ENCODE measurements at places on chromosomes 1 and 21. TPM values are rescaled to one million over a fixed set of nuclear protein-coding genes. Genes with fewer than 3 reads are reported as not detected.
A peak's percentile ranks its signal among the peaks of the same experiment; 100 is the strongest.

- DNase-seq = no peak
Observed at GRCh38 chr1:43255438-43256210, 14.2 kb upstream of the TMEM125 start.

- DNase-seq = no peak
Observed at GRCh38 chr1:185562461-185563359, 171.5 kb upstream of the HMCN1 start.

- no peak for DNase-seq
Observed at GRCh38 chr1:4327142-4327541, 327.3 kb upstream of the AJAP1 start.

The FCER1G gene
- 0.83 TPM for total RNA-seq

The PAQR6 gene
- 2.0 TPM for total RNA-seq

GRCh38 chr1:225842074-225842473, 32.1 kb downstream of the EPHX1 start:
- no peak for DNase-seq

DNA sequence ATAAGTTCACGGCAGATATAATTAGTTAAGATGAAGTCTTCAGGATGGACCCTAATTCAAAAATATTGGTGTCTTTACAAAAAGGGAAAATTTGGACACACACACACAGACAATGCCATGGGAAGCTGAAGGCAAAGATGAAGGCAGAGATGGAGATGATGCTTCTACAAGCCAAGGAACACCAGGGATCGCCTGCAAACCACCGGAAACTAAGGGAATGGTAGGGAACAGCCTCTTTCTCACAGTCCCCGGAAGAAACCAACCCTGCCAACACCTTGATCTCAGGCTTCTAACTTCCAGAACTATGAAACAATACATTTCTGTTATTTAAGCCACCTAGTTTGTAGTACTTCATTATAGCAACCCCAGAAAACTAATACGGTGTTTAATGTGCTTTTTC, 15.1 kb upstream of the SERTAD4 start:
- no peak for DNase-seq

The GPATCH2 gene
- total RNA-seq = 8.2 TPM

DNA sequence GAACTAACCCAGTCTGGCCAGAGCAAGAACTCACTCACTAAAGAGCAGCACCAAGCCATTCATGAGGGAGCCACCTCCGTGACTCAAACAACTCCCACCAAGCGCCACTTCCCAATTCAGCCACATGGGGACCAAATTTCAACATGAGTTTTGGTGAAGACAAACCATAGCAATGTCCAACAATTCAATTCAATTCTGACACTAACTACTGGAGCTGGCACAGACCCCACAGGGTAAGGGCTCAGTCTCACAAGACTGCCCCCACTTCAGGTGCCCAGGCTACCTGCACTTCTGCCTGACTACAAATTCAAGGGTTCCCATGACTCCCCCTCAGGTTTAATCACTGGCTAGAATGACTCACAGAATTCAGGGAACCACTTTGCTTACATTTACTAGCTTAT, 48.8 kb upstream of the RAP1A start:
- DNase-seq = peak; percentile 23

The FAM167B gene
- not detected for total RNA-seq

- DNase-seq = no peak
Observed at GRCh38 chr1:1925437-1926345, 6.6 kb upstream of the TMEM52 start.

DNA sequence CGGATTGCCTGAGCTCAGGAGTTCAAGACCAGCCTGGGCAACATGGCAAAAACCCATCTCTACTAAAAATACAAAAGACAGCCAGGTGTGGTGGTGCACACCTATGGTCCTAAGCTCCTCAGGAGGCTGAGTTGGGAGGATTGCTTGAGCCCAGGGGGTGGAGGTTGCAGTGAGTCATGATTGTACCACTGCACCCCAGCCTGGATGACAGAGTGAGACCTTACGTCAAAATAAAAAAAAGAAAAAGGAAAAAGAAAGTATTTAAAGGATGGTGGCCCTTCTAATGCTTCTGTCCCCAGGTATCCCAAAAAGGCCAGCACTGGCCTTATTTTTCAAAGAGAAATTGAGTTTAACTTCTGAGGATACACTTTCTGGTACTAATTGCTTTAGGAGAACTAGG, 1.7 kb downstream of the IKBKE start:
- peak; percentile 28 for DNase-seq

GRCh38 chr1:244099258-244099930, 48.3 kb downstream of the ZBTB18 start:
- DNase-seq = no peak

DNA sequence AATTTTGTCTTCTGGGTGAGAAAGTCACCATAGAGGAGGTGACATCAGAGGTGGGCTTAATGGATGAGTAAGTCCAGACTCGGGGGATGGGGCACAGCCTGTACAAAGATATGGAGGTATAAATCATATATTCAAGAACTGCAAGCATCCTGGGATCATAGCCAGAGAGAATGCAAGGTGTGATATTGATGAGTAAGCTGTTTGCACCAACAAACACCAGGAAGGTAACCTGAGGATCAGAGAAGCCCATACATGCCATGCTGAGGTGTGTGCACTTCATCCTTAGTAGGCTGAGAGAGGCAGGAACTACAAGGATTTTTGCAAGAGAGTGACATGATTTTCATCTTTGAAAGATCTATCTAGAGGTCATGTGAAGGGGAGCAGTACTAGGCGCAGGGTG, 306.4 kb downstream of the HHAT start:
- DNase-seq = no peak

GRCh38 chr21:42236014-42236413, 17.1 kb downstream of the ABCG1 start:
- no peak for DNase-seq

DNA sequence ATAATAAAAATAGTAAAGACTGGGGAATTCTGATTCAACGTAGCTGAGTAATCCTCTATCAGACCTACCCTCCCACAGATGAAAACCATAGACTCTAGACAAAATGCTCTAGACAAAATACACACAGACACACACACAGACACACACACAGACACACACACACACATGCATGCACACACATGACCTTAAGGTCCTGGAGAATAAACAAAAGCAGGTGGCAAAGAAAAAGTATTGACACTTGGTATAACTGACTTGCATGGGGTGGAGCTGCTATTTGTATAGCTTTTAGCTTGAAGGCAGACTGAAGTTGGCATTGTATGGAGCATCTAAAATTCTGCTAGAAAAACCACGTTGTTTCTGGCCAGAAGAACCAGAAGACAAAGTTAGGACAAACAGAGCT, 29.3 kb downstream of the C1orf141 start:
- no peak for DNase-seq

The CRABP2 gene
- 1.8 TPM for total RNA-seq

The RGS1 gene
- 47.6 TPM for total RNA-seq

- DNase-seq = no peak
Observed at GRCh38 chr21:26443867-26444266, 129.2 kb downstream of the CYYR1 start.

The F13B gene
- not detected for total RNA-seq

GRCh38 chr1:43814401-43814800, 107.1 kb downstream of the ST3GAL3 start:
- DNase-seq = no peak

DNA sequence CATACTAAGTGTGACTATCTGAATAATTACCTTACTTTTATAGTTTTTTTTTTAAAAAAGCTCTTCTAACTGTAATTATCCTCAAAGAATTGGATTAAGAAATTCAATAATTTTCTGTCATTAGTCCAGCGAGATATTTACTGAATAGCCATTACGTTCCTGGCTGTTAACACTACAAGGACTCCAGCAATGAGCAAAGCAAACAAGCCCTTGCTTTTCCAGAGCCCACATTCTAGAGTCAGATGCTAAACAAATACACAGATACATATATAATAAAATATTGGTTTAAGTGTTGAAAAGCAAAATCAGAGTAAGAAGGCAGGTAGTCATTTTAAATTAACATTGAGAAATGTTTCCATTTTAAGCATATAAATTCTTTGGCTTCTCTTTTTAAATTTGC, 118.4 kb downstream of the ATF6 start:
- no peak for DNase-seq

GRCh38 chr21:31545036-31545435, 114.5 kb upstream of the SOD1 start:
- no peak for DNase-seq

The PLPPR4 gene
- total RNA-seq = not detected

DNA sequence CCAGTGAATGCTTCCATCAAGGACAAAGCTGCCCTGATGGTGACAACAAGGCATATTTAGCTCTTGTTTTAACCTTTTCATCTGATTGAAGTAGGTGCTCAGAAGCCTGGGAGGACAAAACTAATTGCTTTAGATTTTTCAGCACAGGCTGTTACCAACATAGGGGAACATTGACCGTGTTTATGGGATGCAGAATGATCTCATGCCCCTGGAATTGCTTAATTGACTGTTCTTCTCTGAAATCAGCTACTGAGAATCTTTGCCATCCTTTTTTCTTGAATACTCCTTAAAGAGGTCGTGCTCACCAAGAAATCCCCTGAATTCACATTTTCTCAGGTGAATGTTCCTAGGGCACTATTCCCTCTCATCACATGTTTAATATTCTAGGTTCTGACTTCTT, 95.9 kb upstream of the CCDC190 start:
- DNase-seq = no peak

- DNase-seq = no peak
Observed at GRCh38 chr21:37385179-37385765, 18.7 kb downstream of the DYRK1A start.

- DNase-seq = no peak
Observed at GRCh38 chr1:208965351-208965750, 618.2 kb upstream of the CAMK1G start.

The ZP4 gene
- total RNA-seq = not detected

DNA sequence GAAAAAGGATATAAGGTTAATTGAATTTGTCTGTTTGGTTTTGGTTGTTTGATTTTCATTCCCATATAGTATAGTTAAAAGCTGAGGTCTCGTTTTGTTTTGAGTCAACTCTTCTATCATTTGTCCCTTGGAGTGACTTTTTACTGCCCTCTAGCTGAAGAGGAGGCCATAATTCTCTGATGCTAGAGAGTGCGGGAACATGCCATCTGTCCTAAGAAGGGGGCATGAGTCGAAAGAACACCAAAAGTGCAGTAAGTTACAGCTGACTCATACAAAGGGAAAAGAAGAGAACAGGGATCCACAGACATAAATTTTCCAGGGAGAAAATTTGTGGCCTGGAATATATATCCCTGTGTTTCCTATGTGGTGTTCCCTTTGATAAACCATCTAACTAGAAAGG, 4.1 kb downstream of the KRTAP21-3 start:
- no peak for DNase-seq
